ENCODE measurements at places on chromosomes 6 and 20.

DNA sequence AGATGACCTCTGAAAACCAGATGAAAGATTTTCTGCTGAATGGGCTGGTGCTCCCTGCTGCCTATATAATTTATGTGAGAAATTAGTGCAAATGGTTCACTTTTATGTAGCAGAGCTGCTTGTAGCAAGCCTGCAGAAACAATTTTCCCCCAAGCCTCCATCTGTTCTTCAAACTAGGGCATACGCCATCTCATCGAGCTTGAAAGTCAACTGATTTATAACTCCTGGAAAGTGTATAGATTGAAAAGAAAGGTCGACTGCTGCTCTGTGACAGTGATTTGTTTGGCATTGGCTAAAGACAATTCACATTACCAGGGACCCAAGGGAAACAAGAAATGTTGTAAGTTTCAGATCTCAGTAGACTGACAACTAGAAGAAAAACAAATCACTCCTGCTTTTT is 93.3 kb downstream of the PACRG start:
- no peak for DNase-seq
- H3K36me3 ChIP-seq: no peaks in the 10 kb centered on the region
- no peaks in the 10 kb centered on the region for H3K4me1 ChIP-seq

GRCh38 chr6:93424303-93425064 is 5.1 kb upstream of the EPHA7 start:
- peaks cover 4% of the 10 kb centered on the region for H3K4me1 ChIP-seq
- DNase-seq: no peak
- no peak overlapping the region for H3K27ac ChIP-seq
- H3K36me3 ChIP-seq: no peaks in the 10 kb centered on the region
- H3K4me3 ChIP-seq: no peak overlapping the region
- H3K27me3 ChIP-seq: peaks cover 5% of the 10 kb centered on the region

GRCh38 chr6:136092897-136093296 is 157.2 kb downstream of the MTFR2 start:
- DNase-seq: no peak
- no peaks in the 10 kb centered on the region for H3K36me3 ChIP-seq
- H3K4me1 ChIP-seq: no peaks in the 10 kb centered on the region
- H3K27ac ChIP-seq: no peak overlapping the region
- no peak overlapping the region for H3K4me3 ChIP-seq
- no peaks in the 10 kb centered on the region for H3K27me3 ChIP-seq

DNA sequence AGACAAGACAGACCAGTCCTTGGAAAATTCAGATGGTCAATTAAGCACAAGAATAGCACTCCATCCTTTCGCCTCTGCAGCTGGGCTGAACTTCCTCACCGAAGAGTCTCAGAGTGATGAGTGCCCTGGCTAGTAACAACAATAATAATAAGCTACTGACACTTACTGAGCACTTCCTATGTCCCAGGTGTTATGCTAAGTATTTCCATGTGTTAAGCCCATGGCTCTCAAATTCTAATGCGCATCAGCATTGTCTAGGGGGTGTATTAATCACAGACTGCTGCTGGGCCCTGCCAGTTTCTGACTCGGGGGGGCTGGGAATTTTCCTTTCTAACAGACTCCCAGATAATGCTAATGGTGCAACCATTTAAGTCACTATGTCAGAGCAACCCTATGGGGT is 118.2 kb upstream of the LRFN2 start:
- no peaks in the 10 kb centered on the region for H3K4me1 ChIP-seq
- no peaks in the 10 kb centered on the region for H3K36me3 ChIP-seq
- H3K27ac ChIP-seq: no peak overlapping the region

Data from thymus (tissue), 14 donors.